ENCODE measurements at places on chromosomes 2 and 18.

GRCh38 chr2:186135686-186136085 is 350.4 kb upstream of the ZC3H15 start:
- no peak for DNase-seq

DNA sequence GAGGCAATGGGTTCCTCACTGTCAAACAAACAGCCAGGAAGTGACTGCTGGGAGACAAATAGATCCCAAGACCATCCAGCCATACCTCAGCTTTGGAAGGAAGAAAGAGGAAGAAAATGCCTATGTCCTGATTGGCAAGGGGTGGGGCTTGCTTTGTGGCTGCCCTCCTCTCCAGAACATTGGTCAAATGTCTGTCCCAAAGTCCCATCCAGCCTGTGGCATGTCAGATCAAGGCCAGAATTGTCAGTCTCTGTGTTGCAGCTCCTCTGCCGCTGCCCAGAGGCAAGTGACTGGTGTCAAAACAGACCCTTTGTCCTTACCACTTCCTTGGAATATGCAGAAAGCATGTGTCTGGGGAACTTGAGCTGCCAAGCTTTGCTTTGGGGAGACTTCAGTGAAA is 63.0 kb upstream of the SMAD2 start:
- DNase-seq = no peak

GRCh38 chr2:120341977-120342376 is 4.0 kb upstream of the INHBB start:
- DNase-seq = no peak

- no peak for DNase-seq
These were observed 55.3 kb upstream of the HK2 start for GRCh38 chr2:74778381-74779264.

DNA sequence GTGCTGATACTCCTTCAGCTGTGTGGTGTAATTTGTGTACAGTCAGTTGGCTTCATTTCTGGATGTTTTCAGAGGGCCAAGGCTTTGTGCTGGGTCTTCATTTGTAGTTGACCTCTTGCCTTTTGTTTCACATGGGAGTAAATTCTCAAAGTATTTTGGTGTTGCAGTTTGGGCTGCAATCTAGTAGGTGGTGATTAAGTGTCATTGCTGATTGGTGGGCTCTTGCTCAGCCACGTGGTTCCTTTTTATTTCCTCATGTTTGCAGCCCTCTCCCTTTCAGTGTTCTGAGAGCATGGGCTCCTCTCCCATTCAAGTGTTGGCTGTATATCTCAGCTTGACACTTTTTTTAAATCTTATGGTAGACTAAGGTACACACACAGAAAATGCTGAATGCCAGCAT is 96.8 kb downstream of the SNTG2 start:
- DNase-seq = no peak

Data from effector memory CD4-positive, alpha-beta T cell (primary cell).